ENCODE measurements at places on chromosomes 13 and 19. TPM values are rescaled to one million over a fixed set of nuclear protein-coding genes. Genes with fewer than 3 reads are reported as not detected.

- DNase-seq = no peak
Observed at GRCh38 chr19:27887946-27888345, 1325.0 kb downstream of the UQCRFS1 start.

Gene OR10H5
- not detected for total RNA-seq

GRCh38 chr13:50355797-50356196 is 340.6 kb downstream of the KCNRG start:
- peak; percentile 45 for DNase-seq

Gene WDR88
- not detected for total RNA-seq

DNA sequence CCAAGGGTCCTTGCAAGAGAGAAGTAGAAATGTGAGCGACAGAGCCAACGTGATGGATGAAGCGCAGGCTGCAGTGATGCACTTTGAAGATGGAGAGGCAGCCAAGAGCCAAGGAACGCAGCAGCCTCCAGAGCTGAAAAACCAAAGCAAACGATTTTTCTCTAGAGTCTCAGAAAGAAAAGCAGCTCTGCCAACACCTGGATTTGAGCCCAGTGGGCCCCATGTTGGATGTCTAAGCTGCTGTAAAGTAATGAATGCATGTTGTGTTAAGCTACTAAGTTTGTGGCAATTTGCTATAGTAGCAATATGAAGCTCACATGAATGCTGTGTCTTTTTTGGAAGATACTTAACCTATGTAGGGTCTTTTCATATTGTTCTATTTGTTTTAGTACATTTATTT is 894.3 kb downstream of the EFNB2 start:
- no peak for DNase-seq

- DNase-seq = no peak
Observed at GRCh38 chr19:55681131-55682092, 6.4 kb downstream of the EPN1 start.

Gene ZNF471
- 0.77 TPM for total RNA-seq

Gene TMEM190
- total RNA-seq = not detected

GRCh38 chr13:82747958-82748357 is 1134.3 kb downstream of the SLITRK1 start:
- no peak for DNase-seq

Gene ZNF610
- 1.4 TPM for total RNA-seq

Gene ELANE
- not detected for total RNA-seq

- no peak for DNase-seq
Observed at GRCh38 chr13:91747186-91747585, 348.8 kb downstream of the GPC5 start.

GRCh38 chr19:32627714-32628270 is 46.8 kb downstream of the PDCD5 start:
- no peak for DNase-seq

Gene FGF9
- total RNA-seq = 0.89 TPM

DNA sequence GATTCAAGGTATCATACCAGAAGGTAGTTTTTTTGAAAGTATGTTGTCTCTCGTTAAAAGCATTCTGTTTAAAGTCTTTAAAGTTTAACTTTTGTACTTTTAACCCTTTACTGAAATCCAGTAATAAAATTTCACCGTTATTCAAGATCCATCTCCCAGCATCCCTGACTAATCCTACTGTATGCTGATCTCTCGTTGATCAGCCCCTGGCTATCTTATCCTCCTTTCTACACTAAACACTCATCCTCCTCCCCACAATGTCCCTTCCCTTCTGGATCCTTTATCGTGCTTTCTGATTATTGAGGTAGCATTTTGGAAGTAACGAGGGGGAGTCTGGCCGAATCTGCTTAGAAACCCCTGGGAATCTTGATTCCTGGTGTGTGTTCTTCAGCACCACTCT is 1.3 kb downstream of the TPP2 start:
- DNase-seq = no peak

DNA sequence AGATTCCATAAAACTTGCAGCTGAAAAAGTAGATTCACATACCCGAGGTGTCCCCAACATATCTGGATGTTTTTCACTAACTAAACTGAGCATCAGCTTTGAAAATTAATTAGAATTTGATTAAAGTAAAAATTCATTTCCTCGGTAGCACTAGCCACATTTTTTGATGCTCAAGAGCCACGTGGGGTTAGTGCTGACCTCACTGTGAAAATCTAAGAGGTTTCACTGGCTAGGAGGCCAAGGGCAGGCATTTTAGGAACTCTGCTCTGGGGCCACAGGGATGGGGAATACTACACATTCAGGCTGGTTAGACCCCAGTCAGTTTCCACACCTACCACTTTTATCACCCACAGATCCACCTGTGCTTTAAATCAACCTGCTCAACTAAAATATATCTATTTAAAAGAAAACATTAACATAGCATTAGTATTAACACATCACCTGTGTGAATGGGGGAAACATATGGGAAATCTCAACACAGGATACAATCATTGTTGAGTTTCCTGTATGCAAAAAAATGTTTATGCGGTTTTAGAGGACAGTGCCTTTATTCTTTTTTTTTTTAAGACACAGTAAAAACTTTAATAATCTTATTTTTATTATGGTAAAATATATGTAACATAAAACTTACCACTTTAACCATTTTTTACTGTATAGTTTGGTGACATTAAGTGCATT is 45.5 kb downstream of the BRD4 start:
- DNase-seq = no peak

DNA sequence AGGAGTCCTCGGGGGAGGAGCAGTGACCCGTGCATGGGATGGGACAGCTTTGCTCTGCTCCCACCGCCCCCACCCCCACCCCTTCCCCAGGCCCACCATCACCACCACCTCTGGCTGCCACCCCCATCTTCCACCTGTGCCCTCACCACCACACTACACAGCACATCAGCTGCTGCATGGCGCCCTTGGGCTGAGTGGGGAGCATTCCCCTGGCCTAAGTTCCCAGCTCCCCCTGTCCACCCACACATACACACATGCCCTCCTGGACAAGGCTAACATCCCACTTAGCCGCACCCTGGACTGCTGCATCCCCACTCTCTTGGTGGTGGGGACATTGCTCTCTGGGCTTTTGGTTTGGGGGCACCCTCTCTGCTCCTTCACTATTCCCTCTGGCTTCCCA is 46.2 kb upstream of the SGCG start:
- DNase-seq = no peak

GRCh38 chr13:42035905-42036521 is 12.4 kb upstream of the DGKH start:
- DNase-seq = no peak

Gene KL
- 0.23 TPM for total RNA-seq

Gene BRME1
- 4.1 TPM for total RNA-seq

DNA sequence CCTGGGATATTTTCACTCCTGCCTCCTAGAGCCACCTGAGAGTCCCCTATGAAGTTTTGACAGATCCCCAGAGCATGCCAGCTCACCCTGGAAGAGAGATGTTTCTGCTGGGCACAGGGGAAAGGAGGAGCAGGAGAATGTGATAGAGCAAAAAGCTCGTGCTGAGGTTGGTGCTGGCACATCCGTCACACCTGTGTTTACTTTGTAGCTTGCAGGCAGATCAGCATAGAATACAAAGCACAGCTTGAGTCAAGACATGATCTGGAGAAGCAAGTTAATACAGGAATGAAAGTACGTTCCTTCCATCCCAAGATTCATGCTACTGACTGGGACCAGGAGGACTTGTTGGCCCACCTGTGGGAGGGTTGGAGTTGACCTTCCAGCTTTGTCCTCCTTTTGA is 46.1 kb downstream of the HSPH1 start:
- no peak for DNase-seq

GRCh38 chr13:100508996-100509395 is 79.6 kb downstream of the GGACT start:
- DNase-seq = no peak

Gene SHISA2
- not detected for total RNA-seq

Gene CEACAM3
- not detected for total RNA-seq

GRCh38 chr19:42422901-42423461 is 4.2 kb downstream of the LIPE start:
- DNase-seq = peak; percentile 70

- DNase-seq = no peak
Observed at GRCh38 chr19:4216846-4217245, 12.5 kb upstream of the EBI3 start.

Gene NCAN
- 0.05 TPM for total RNA-seq

DNA sequence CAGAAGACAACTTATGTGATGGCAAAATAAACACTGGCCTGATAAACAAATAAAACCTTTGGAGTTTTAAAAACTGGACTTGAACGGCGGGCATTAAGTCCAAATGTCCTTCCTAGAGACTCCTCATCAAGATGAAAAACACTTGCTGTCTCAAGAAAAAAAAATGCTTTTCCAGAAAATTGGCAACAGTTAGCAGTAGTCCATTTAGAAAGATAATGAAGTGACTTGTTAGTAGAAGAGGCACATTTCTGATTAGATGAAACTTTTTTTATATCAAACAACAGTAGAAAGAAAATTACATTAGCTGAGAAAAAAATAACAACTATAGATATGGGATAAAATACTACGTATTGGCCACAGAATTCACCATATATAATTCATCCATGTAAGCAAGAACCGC is 1750.7 kb upstream of the PCDH20 start:
- DNase-seq = no peak

GRCh38 chr19:38068826-38069225 is 155.2 kb downstream of the DPF1 start:
- no peak for DNase-seq

DNA sequence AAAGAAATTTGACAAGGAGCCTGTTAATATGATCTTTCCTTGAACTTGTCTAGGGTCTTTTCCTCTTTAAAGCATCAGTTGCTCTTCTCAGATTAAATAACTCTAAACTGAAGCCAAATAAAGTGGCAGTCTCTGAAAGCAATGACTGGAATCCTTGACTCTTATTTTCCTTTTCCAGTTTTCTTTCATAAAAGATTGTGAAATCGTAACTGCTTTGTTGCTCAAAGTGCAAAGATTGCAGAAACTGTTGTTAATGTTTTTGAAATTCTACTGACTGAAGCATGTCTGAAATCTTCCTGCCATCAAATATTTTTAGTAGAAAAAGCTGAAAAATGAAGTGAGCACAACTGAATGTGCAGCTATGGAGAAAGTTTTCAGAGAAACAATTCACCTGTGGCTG is 1.9 kb downstream of the NHLRC3 start:
- DNase-seq = no peak

GRCh38 chr13:43077461-43077860 is 54.1 kb downstream of the DNAJC15 start:
- DNase-seq = no peak

- DNase-seq = peak; percentile 93
Observed at GRCh38 chr19:41871573-41872383, 5.3 kb upstream of the CD79A start.

Gene NR2F6
- total RNA-seq = 2.7 TPM

GRCh38 chr13:48221686-48222187 is 11.3 kb upstream of the ITM2B start:
- no peak for DNase-seq

GRCh38 chr13:44128552-44129001 is 245.0 kb upstream of the SERP2 start:
- no peak for DNase-seq

DNA sequence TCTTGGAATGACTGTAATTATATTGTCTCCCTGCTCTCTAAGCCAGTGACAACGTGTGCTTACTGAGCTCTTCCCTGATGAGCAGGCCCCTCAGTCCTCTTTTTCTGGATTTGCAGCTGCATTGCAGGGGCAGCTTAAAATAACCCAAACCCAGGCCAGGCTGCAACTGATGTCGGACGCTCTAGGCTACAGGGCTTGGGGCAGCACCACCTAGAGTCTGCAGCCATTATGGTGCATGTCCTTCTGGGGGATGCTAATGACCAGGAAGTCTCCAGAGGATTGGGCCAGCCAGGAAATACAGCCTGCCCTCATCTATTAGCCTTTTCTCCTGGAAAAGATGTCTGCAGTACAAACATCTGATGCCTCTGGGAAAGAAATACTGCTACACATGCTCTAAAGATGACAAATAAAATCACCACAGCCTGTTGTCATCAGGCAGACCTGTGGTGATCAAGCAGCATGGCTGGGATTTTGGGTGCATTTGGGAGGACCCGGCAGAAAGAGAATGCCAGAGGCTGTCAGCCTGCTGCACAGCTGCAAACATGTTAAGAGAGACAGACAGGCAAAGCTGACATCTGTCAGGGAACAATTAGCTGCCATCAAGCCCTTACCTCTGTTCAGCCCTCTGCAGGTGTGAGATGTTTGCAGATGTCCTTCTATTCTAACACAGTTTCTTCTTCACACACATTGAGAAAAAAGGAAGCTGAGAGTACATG is 51.8 kb downstream of the CCDC70 start:
- no peak for DNase-seq

DNA sequence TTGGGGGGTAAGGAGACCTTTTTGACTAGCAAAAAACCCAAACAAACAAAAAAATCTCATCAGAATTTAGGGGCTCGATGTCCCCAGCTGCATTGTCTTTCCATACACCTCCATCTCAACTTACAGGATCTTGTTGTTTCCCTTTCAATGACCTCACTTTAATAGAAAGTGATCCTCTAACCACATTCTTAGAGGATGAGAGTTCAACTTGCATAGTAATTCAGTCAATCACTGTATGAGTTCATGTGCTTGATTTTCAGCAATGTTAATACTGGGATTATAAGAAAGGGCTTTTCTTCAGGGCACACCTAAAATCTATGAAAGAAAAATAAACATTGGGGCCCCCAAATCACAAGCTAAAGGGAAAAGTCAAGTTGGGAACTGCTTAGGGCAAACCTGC is 1512.0 kb downstream of the SLITRK1 start:
- DNase-seq = no peak

GRCh38 chr13:83992566-83993358 is 110.5 kb upstream of the SLITRK1 start:
- DNase-seq = no peak

DNA sequence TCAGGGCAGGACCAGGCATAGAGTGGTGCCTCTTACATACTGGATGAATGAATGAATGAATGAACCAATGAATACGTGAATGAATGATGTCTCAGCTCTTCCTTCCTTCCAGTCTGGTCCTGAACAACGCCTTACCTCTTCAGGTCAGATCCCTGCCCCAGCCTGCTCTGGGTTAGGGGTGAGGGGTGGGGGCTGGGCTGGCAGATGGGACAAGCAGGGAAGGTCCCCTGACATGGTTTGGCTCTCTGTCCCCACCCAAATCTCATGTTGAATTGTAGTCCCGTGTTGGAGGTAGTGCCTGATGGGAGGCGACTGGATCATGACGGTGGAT is 9.3 kb downstream of the DIRAS1 start:
- DNase-seq = no peak

- DNase-seq = no peak
Observed at GRCh38 chr13:95258619-95259194, 42.5 kb downstream of the ABCC4 start.

GRCh38 chr19:49908480-49909420 is 12.1 kb upstream of the IL4I1 start:
- DNase-seq = no peak

DNA sequence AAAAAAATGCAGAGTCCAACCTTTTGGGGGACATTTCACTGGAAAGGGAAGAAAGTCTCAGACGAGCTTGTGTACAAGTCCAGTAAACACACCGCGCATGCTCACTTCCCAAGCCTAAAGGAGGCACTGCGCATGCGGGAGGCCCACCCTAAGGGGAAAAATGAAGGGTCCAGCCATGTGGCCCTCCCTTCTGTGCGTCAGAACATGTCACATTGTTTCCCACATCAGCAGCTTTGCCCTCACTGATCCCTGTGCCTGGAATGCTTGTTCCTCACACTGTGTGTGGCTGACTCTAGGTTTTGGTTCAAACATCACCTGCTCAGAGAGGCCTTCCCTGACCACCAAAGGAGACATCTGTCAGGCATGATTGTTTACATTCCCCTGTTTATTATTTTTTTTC is 4.4 kb downstream of the ELSPBP1 start:
- no peak for DNase-seq
